ENCODE measurements at places on chromosomes 11 and 22. TPM values are rescaled to one million over a fixed set of nuclear protein-coding genes. Genes with fewer than 3 reads are reported as not detected.

The BTBD18 gene
- not detected for total RNA-seq

The LRRC55 gene
- not detected for total RNA-seq

The C11orf86 gene
- total RNA-seq = not detected

The RCOR2 gene
- 0.70 TPM for total RNA-seq

The IGF2 gene
- total RNA-seq = 0.83 TPM

The P2RY2 gene
- not detected for total RNA-seq

The HBG1 gene
- not detected for total RNA-seq

The PKDREJ gene
- not detected for total RNA-seq

The LRRC56 gene
- 0.23 TPM for total RNA-seq

The STK33 gene
- 0.45 TPM for total RNA-seq

The PRG3 gene
- not detected for total RNA-seq

The TTC17 gene
- 45.6 TPM for total RNA-seq

The SMIM35 gene
- total RNA-seq = not detected

The OR10D3 gene
- total RNA-seq = not detected

The MTA2 gene
- 124 TPM for total RNA-seq

The B3GAT1 gene
- total RNA-seq = not detected

The ZFP91 gene
- total RNA-seq = 29.0 TPM

The SLC1A2 gene
- total RNA-seq = 71.1 TPM

The BBOX1 gene
- not detected for total RNA-seq

The PGGHG gene
- 12.3 TPM for total RNA-seq

The MUC15 gene
- not detected for total RNA-seq

The MYBPC3 gene
- not detected for total RNA-seq

The MMP8 gene
- not detected for total RNA-seq

The RAB38 gene
- total RNA-seq = 1.1 TPM

The ANO1 gene
- total RNA-seq = 5.3 TPM

The NLRP14 gene
- not detected for total RNA-seq

The ROBO4 gene
- 0.53 TPM for total RNA-seq

The ANGPTL5 gene
- total RNA-seq = not detected

The CCDC73 gene
- not detected for total RNA-seq

The TYR gene
- total RNA-seq = not detected

The CASP12 gene
- total RNA-seq = not detected

The TTC12 gene
- 10.5 TPM for total RNA-seq

The TMEM132A gene
- total RNA-seq = 7.5 TPM

The ARHGAP32 gene
- 12.2 TPM for total RNA-seq

The LGALS12 gene
- total RNA-seq = 0.47 TPM

The FGF3 gene
- not detected for total RNA-seq

The OR52N4 gene
- total RNA-seq = not detected

The RTN4RL2 gene
- 0.12 TPM for total RNA-seq

The TRPM5 gene
- total RNA-seq = not detected

The KREMEN1 gene
- total RNA-seq = 8.8 TPM

The OR51B4 gene
- not detected for total RNA-seq

The GAB4 gene
- not detected for total RNA-seq

The DDI1 gene
- not detected for total RNA-seq

The BACE1-AS gene
- total RNA-seq = 1.6 TPM

The CNTF gene
- 0.90 TPM for total RNA-seq

The GLYATL1 gene
- 0.08 TPM for total RNA-seq

The PISD gene
- total RNA-seq = 24.4 TPM
